Activated T-cell treated with anti-CD3 and anti-CD28 coated beads, Interleukin-2, amount 50 U/mL, for 1 hour (primary cell): ENCODE measurements at places on chromosomes 1 and 21.

- DNase-seq, result no peak
These were observed 210.8 kb upstream of the C1orf174 start for GRCh38 chr1:4110888-4111287.

DNA sequence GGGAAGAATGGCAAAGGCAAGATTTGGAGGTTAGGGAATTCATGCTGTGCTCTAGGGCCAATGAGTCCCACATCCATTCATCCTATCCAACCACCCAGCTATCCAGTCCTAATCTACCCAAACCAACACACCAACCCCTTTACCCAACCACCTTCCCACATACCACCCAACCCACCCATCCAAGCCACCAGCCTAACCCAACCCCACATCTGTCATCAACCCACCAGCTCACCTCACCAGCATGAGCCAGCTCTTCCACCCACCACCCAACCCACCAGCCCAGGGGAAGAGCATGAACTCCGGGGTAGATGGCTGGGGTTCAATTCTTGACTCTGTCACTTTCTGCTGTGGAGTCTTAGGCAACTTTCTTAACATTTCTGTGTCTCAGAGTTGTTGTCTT, 35.9 kb upstream of the DISP3 start:
- DNase-seq, result no peak

GRCh38 chr1:179087665-179088064, 5.8 kb downstream of the TOR3A start:
- no peak for DNase-seq

- no peak for DNase-seq
These were observed 42.6 kb downstream of the UBE2G2 start for GRCh38 chr21:44758781-44759627.

GRCh38 chr1:114335273-114335672, 175.7 kb downstream of the TRIM33 start:
- DNase-seq, result no peak

GRCh38 chr1:1903224-1903623, 11.8 kb upstream of the CALML6 start:
- DNase-seq, result no peak

DNA sequence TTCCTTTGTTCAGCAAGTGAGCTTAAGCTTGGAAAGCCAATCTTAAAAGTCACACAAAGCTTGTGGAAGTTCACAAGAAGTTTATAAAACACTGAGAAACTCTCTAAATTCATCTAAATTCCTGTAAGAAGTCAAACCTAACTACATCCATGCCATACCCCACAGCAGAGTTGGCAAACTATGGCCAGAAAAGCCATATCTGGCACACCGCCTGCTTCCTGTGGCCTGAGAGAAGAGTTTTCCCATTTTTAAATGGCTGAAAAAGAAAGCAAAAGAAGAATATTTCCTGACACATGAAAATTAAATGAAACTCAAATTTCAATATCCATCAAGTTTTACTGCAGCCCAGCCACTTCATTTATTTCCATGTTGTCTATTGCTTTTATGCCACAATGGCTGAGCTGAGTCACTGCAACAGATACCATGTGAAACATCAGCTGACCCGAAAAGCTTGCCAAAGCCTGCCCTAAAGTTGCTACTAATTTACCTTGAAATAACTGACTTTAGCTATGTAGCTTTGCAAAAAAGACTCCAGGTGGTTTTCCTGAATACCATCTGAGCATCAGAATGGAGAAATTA, 237.1 kb downstream of the SLC45A1 start:
- DNase-seq, result no peak

DNA sequence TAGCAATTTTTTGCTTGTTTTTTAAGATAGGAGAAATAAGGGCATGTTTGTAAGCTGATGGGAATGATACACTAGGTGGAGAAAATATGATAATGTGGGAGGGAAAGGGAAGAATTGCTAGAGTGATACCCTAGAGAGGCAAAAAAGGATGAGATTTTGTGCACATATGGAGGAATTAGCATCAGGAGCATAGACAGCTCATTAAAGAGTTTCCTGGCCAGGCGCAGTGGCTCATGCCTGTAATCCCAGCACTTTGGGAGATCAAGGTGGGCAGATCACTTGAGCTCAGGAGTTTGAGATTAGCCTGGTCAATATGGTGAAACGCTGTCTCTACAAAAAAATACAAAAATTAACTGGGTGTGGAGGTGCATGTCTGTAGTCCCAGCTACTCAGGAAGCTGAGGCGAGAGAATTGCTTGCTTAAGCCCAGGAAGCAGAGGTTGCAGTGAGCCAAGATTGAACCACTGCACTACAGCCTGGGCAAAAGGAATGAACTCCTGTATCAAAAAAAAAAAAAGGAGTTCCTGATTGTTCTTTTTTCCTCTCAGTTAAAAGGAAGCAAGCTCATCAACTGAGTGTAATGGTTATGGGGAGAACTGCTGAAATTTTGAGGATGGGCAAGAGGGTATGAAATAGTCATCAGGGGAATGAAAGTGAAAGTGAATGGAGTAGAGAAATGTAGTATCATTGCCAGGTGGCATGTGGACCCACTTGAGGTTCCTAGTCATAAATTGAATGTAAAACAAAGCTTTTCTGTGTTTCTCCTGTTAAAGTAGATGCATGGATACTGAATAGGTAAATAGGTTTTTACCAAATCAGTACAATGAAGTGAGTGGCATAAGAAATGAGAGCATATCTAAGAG, 35.5 kb downstream of the SH3GLB1 start:
- no peak for DNase-seq

GRCh38 chr1:230067419-230067870, 407 bp downstream of the GALNT2 start:
- no peak for DNase-seq

DNA sequence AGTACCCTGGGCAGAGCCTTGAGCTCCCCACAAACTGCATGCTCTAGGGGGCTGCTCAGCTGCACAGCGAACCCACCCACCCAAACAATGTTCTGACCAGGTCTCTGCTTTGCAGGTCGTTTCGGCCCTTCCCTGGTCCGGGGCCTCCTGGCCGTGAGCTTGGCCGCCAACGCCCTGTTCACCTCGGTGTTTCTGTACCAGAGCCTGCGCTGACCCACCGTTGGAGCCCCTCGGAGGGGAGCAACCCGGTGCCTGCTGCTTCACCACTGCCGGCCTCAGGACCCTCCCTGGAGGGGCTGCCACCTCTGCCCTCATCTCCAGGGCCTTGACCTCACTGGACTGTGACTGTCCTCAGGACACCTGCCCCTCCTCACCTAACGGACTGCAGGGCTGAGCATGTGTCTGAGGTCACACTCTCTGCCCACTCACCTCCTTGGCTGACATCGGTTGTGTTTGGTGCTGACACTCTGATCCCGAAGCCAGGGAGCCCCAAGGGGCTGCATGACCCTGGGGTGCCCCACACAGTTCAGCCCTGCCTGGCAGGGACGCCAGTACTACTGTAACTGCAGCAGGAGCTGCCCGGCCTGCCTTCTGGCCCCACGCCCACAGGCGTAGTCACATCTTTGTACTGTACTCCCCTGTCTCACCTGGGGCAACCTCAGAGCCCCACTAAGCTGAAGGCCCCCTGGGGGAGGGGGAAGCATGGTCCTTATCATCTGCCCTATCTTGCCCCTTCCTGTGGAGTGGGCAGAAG, 24.3 kb downstream of the TMEM201 start:
- no peak for DNase-seq

DNA sequence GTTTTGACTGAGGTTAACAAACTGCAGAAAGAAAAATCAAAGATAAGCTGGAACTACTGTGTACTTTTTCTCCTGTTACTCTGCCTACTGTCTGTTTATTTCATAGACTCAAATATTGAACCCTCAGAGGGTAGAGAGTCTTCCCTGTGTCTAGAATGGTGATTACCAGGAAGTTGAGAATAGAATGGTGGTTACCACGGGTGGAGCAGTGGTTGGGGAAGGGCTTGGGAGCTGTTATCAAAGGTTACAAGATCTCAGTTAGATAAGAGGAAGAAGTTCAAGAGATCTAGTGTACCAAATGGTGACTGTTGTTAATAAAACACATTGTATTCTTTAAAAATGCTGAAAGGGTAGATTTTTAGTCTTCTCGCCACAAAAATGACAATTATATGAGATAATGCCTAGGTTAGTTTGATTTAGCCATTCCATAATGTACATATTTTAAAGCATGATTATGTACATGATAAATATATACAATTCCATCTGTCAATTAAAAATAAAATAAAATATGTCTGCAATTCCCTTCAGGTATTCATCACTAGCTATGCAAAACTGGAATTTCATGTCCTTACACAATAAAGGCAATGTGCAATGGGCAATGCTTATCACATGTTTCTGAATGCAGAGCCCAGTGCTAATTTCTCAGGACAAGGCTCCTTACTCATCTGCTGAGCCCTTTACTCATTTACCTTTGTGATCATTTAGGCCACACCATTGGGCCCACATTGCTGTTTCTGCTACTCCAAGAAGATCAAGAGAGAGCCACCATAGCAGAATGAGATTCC, 474.3 kb upstream of the CAMK1G start:
- no peak for DNase-seq

DNA sequence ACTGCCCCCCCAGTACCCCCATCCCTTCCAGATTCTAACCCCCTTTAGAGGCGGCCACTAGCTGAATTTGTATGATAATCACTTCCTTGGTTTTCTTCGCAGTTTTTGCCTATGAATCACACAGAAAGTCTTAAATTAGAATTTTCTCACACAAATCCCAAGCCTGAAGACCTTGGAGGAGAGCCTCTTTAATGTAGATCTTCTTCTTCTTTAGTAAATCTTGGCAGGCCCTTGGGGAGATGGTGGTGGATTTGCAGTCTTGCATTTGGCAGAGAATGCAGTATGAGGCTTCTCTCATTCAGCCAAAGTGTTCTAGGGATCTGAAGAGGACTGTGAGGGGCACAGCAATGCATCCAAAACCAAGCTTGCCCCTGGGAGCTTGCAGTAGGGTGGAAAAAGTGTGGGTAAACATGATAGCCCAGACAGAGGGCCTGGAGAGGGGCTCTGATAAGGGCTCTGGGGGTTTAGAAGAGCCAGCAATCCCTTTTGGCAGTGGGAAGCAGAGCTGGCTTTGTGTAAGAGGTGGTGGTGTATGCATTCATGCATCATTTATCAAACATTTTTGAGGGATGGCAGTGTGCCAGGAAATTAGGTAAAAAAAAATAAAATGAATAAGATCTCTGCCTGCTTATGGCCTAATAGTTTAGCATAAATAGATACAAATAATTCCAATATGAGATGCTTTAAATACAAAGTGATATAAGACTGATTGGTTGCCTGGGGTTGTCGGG, 7.7 kb upstream of the CDC42 start:
- no peak for DNase-seq

- DNase-seq, result no peak
These were observed 69.1 kb downstream of the LAMC1 start for GRCh38 chr1:183092350-183092749.

GRCh38 chr1:236862615-236863211, 67.6 kb downstream of the MTR start:
- no peak for DNase-seq

DNA sequence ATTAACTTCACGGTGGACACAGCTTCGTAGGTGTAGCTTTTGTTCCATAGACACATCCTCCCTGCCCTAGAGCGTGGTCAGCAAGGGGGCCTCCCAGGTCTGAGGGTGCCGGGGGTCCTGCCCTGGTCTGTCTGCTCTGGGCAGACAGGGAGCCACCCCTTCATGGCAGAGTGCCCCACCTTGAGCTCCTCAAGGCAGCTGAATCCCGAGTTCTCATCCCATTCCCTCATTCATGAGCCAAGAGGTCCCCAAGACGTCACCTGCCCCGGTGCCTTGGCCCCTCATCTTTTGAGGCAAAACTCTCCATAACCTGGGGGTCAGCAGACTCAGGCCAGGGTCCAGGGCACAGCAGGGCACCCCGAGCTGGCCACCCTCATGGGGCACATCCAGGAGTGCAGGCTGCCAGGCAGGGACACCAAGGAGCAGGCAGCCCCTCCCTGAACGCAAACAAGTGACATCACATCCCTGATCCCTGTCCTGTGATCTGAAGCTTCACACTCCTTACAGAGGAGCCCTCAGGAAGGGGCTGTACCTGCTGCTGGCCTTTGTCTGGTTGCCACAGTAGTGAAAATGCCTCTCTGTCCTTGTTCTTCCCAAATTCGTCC, 23.3 kb downstream of the UBASH3A start:
- DNase-seq, result no peak

DNA sequence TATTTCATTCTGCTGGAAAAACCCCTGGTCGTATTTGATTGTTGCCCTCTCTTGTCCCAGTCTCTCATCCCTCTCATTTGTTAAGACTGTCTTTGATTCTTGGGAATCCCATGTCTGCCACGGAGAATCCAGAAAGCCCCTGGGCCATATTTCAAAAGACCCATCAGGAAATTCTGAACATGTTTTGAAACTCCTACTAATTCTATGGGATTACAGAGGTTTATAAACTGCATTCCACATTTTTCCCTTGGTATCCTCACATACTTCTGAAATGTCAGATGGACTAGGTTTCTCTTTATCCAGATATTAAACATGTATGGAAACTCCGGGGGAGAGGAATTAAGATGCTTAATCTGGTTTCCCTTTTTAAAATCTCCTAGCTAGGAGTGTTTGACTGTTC, 80.0 kb downstream of the HUNK start:
- DNase-seq, result no peak

GRCh38 chr1:94191216-94191615, 46.2 kb downstream of the ARHGAP29 start:
- no peak for DNase-seq

- DNase-seq, result no peak
These were observed 1.8 kb upstream of the CTPS1 start for GRCh38 chr1:40977716-40978115.

DNA sequence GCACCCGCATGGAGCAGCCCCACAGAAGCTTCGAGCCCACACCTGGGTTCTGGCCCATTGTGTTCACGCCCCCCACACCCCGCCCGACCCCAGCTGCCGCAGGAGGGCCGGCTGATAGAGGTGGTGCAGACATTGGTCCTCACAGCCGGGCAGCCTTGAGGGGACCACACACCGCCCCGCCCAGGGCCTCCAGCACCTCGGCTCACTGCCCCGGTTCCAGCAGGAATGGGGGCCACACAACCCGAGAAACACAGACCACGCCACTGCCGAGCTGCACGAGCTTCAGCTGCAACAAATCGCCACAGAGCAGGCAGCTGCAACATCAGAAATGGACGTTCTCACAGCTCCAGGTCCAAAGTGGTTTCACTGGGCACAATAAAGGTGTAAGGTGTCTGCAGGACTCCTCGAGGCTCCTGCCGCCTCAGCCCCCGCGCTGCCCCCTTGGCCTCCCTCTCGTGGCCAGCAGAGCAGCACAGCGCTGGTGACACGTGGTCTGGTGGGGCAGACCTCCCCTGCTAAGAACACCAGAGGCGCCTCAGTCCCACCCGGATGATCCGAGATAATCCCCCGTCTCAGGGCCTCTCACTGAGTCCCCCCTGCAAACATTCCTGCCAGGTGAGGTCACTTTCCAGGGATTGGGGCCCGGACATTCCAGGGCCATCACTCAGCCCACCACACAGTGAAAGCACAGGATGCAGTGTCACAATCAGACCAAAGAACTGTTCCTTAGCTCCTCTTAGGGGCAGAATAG, 62.3 kb upstream of the ADARB1 start:
- DNase-seq, result no peak

DNA sequence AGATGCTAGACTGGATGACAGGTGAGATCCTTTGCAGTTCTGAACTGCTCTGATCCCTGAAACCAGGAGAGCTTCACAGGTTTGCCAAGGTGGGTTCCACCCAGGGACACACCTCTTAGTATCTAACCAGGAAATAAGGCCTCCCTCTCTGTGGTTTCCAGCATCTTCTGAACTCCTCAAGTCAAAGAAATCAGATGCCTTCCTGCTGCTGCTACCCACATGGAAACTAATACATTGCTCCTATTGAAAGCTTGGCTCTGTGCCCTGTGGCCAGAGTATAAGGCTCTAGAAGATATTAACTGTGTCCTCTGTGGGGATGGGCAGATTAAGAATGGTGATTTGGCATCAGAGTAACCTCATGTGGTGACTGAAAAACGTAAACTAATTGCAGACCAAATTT, 75.0 kb upstream of the MRPS6 start:
- DNase-seq, result no peak

- no peak for DNase-seq
These were observed 16.6 kb upstream of the USP24 start for GRCh38 chr1:55231745-55232144.
